Anterior cingulate cortex (tissue), 58 donors: ENCODE measurements at places on chromosomes 12 and 14.
A peak's percentile ranks its signal among the peaks of the same experiment; 100 is the strongest.

- DNase-seq = peak; percentile 47
Measured at GRCh38 chr12:13661005-13661887, 320.2 kb downstream of the GRIN2B start.

- no peak for DNase-seq
Measured at GRCh38 chr12:67630373-67631088, 18.0 kb upstream of the DYRK2 start.

DNA sequence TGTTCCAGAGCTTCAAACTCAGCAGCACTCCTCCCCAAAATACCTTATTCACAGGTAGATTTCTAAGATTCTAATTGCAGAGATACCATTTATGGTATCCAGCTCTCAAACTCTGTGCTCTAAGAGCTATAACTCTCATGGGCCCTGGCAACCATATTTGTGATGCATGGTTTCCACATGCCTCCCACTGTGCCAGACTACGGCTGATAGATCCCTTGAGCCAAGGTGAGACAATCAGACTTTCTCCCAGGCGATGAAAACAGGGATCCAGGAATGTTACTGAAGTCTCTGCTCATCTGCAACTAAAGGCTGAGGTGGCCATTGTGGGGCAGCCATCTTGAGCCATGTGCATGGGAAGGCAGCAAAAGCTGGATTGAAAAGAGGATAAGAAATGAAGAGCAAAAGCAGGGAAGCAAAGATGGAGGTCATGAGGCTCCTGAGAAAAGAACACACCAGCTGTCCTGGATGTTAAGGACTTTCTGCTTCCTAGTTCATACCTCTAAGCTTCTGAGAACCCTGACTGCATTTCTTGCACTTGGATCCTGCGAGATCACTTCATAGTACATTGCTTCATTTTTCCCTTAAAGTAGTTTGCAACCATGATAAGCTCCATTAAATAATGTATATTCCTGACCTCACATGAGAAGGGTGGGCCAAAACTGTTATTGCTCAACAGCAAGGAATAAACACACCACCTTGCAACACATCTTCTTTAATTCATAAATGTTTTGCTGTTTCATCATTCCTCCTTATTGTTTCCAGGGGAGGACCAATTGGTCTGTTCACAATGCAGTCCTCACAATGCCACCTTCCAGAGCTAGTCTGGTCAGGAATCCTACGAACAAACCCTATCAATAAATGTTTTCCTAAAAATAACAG is 5.4 kb downstream of the EGLN3 start:
- DNase-seq = no peak

DNA sequence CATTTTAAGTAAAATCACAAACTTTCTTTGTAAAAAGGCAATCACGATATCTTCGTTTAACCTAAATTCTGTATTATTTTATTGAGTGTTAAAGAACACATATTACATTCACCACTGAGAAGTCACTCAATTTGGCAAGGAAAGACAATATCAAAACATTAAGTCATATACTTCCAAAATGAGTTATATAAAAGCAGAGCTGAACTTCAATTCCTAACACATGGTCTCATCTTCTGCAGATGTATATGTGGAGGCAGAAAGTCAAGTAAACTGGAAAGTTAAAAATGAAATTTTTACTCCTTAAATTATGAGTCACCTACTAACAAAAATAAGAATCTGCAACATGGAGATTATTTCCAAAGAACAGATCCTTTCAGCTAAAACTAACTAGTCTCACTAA is 28.7 kb downstream of the BMAL2 start:
- DNase-seq = no peak

DNA sequence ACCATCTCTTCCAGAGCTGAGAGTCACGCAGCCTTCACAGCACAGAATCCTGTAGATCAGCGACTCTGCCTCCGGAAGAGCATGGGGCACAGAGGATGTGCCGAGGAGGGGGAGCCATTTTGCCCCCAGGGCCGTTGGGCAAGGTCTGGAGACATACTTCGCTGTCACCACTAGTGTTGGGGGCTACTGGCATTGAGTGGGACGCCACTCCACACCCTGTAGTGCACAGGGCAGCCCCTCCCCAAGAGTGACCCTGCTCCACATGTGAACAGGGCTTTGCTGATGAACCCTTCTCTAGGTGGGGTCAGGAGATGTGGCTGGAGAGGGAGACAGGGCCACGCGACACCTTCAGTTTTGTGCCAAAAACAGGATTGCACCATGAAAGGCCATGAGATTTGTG is 6.0 kb downstream of the GLT1D1 start:
- DNase-seq = no peak

GRCh38 chr14:95077345-95077744 is 80.0 kb downstream of the DICER1 start:
- DNase-seq = no peak

GRCh38 chr14:67576216-67576955 is 23.7 kb downstream of the PIGH start:
- no peak for DNase-seq

- no peak for DNase-seq
Measured at GRCh38 chr12:124753228-124753591, 110.5 kb downstream of the SCARB1 start.

- no peak for DNase-seq
Measured at GRCh38 chr12:108772247-108772646, 40.9 kb upstream of the CORO1C start.

GRCh38 chr14:96730386-96730785 is 66.8 kb upstream of the VRK1 start:
- DNase-seq = no peak

- DNase-seq = peak; percentile 26
Measured at GRCh38 chr14:23483236-23483854, 13.8 kb downstream of the NGDN start.

GRCh38 chr12:57722716-57723629 is 15.6 kb downstream of the AGAP2 start:
- DNase-seq = no peak

DNA sequence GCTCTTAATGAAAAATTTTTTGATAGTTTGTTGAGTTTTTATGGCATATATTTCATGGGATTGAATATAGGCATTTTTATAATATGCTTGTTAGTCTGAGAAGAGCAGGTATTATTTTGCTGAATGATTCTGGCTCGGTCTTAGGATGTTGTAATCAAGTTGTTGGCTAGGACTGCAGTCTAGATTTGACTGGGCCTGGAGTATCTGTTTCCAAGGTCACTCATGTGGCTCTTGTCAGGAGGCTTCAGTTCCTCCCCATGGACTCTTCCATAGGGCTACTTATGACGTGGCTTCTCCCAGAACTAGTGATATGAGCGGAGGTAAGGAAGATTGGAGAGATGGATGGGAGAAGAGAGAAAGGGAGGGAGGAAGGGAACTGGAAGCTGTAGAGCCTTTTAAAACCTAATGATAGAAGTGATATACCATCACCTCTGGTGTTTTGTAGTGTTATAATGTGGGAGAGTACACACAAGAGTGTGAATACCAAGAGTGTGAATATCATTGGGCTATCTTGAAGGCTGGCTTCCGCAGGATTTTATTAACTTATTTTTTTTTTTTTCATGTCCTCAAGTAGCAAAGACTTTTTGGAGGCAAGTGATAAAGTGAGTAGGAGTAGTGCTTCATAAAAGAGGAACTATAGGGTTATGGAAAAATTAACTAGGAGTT is 4.4 kb downstream of the MNAT1 start:
- DNase-seq = no peak

DNA sequence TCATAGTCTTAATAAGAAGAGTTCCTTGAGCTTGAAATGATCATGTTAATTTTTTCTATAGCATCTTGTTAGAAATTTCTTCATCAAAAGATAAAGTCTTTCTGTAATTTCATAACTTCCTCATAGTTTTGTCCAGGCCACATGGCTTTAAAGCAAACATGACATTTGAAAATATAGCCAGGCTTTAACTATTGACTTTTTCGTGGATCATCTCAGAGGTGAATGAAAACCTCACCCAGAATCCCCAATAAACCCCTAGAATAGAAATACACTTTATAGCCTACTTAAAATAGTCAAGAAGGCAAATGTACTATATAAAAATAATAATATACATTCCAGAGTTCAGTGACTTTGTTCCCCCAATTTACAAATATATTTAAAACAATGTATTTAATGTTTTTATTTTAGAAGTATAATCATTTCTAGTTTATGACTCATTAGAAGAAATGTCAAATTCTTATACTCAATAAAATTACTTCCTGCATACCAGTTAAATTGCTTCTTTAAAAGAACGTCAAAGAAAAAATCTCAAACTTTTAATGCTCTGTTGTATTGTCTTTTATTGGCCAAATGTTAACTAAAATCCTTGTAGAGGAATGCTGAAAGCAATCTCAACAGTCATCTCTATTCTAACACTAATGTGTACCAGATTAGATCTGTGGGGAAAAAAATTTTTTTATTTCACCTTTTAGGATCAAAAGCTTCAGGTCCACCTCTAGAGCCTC is 21.6 kb downstream of the EXOC5 start:
- no peak for DNase-seq

DNA sequence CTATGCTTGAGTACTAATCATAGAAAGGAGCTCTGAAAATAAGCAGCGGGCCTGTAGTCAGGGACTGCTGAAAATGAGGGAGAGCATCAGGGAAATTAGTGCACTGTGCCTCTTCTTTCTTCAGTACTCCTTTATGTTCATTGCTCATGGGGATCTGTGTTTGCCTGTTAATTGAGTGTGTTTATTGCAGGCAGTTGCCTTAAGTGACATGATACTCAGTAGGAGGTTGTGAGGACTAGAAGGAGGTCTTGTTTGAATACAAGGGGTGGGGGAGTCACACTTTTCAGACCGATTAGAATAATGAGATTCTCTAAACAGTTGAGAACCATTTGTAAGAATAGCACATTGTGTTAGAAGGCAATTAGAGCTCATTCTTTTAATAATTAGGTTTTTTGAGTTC is 102.6 kb upstream of the SLCO1C1 start:
- no peak for DNase-seq

GRCh38 chr12:102946042-102946441 is 11.4 kb upstream of the ASCL1 start:
- DNase-seq = no peak

DNA sequence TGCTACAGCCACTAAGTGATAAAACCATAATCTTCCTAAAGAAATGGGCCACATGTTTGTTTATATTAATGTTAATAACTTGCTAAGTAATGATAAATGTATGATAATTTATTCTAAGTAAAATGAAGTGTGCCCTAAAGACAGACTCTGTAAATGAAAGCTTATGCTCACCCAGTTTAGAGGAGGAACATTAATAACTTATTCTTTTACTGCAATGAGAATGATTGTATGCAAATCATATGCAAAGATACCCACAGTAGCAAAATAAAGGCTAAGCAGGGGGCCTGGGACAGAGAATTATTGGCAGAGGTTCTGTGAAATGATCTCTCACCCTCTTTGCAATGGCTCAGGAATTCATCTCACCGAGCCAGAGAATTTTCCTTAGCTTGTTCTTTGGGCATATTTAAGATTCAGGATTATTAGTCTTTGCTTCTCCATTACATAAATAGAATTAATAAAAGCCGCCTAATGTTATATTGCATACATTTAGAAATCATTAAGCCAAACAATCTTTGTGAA is 75.9 kb downstream of the TMEM132D start:
- DNase-seq = no peak

GRCh38 chr14:92464716-92465115 is 48.9 kb upstream of the RIN3 start:
- no peak for DNase-seq

DNA sequence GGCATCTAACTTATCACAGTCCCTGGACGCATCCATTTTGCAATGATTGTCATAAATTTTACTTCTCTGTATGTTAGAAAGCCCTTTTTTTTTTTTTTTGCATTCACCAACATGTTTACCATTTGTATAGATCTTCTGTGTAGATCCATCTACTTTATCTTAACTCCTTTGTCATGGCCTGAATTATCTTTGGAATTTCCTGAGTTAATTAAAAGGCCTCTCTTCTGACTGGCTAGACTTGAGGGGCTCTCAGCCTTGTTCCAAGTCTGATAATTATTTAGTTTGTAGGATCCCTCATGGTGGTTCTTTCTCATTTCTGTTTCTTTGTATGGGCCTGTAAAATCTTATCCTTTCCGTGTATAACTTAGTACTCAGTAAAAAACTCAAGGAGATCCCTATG is 387.0 kb downstream of the C12orf50 start:
- DNase-seq = no peak

DNA sequence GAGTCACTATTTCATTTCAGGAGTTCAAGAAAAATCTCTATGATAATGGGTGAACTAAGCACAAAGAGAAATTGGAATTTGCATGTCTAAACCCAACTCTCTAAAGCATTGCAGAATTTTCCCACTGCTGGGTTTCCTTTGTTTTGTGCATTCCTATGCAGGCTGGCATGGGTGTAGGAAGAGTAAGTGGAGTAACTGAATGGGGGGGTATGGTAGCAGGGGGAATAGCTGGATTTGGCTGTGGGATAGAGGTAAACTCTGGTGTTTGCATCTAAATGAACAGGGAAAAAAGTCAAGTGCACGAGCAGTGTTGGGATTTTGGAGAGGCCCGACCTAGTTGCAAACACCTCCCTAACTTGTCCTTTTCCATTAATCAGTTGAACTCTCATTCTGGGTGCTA is 159.1 kb downstream of the ANO4 start:
- no peak for DNase-seq

- no peak for DNase-seq
Measured at GRCh38 chr12:62435303-62436163, 31.1 kb upstream of the MON2 start.

- no peak for DNase-seq
Measured at GRCh38 chr12:19066475-19067001, 63.0 kb upstream of the PLEKHA5 start.

DNA sequence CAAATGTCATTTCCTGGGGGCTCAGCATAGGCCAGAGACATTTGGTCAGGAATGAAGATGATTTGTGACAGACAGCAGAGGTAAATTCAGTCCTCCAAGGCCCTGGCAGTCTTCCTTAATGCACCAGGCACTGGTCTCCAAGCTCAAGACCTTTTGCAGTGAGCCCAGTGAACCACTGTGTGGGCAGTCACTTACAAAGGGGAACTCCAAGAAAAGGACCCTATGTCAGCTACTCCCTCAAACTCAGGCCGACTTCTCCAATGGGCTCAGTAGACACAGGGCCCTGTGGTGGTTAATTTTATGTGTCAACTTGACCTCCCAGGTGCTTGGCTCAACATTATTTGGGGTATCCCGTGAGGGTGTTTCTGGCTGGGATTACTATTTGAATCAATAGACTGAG is 29.3 kb upstream of the PLEK2 start:
- no peak for DNase-seq

- DNase-seq = no peak
Measured at GRCh38 chr12:56160193-56160763, 2.1 kb downstream of the MYL6 start.
